Mesenchymal stem cell (in vitro differentiated cells and primary cell): ENCODE measurements at places on chromosomes 7 and 10.

DNA sequence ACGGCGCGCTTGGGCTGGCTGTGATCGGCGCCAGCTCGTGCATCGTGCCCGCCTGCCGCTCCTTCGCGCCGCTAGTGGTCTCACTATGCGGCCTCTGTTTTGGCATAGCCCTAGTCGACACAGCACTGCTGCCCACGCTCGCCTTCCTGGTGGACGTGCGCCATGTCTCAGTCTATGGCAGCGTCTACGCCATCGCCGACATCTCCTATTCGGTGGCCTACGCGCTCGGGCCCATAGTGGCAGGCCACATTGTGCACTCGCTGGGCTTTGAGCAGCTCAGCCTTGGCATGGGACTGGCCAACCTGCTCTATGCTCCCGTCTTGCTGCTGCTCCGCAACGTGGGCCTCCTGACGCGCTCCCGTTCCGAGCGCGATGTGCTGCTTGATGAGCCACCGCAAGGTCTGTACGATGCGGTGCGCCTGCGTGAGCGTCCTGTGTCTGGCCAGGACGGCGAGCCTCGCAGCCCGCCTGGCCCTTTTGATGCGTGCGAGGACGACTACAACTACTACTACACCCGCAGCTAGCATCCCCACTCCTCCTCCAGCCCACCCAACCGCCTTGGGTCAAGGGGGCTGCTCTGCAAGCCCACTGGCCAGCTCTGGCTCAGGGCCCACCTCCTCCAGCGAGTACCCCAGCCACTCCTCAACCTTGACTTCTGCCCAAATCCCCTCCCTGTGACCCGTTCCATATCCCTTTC lies 1.9 kb downstream of the SLC18A3 start:
- no peak for DNase-seq

GRCh38 chr10:60739558-60739957 lies 38.7 kb upstream of the CDK1 start:
- DNase-seq = peak; percentile 56

DNA sequence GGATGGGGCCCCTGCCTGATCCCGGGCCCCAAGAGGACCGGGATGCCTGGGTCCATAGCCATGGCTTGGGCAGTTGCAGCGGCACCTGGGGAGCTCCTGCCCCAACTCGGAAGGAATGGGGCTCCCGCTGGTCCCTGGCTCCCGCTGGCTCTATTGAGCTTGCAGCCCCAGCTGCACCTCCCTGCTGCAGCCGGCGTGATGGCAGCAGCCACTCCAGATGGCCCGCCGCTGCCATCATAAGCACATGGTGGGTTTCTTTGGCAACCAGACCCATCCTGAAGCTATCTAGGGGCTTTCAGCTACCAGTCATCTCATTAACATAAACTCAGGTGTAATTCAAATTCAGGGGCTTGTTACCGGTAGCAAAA lies 11.1 kb upstream of the DNMBP start:
- DNase-seq = no peak

- DNase-seq = no peak
These were observed 28.3 kb upstream of the CYP26C1 start for GRCh38 chr10:93032105-93032808.

- peak; percentile 43 for DNase-seq
These were observed 13.6 kb upstream of the SVIL start for GRCh38 chr10:29648114-29648982.

DNA sequence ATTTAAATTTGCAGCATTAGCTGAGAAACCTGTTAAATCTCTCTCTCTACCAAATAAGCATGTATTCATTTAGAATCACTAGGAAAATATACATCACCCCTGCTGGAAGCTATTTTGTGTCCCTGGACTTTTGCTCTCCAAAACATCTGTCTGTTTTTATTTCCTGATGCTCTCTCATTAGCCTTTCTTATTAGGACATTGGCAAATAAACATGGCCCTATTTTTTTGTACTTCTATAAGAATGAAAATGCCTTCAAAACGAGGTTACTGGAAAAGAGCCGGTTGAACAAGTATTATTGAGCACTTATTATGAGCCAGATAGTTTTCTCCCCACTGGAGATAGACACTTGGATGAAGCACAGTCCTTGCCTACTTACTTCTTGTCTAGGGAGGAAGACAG lies 206.9 kb downstream of the GALNT17 start:
- no peak for DNase-seq

GRCh38 chr7:48363174-48363573 lies 191.9 kb downstream of the ABCA13 start:
- no peak for DNase-seq
